ENCODE measurements at places on chromosomes 12 and 14.

- no peak for DNase-seq
These were observed 33.7 kb downstream of the CPM start for GRCh38 chr12:68899251-68899771.

DNA sequence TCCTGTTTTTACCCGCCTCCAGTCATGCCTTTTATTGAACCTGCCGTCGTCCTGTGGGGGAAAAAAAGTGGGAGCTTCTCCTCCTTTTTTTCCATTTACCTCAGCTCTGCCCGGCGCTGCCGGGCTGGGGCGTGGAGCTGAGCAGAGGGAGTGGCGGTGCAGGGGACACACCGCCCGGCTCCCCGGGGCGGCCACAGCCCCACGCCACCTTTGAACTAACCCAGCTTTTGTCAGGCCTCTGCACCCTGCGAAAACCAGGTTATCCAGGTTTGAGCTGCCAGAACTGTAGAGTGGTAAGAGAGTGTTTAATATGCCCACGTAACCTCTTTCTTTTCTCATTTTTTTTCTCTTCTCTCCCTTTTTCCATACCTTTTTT, 161.0 kb upstream of the FKBP4 start:
- DNase-seq, result no peak

- DNase-seq, result no peak
These were observed 43.8 kb downstream of the LRCOL1 start for GRCh38 chr12:132566516-132567131.

GRCh38 chr12:31362759-31363415, 36.9 kb upstream of the SINHCAF start:
- DNase-seq, result no peak

GRCh38 chr12:23217158-23217557, 592.2 kb downstream of the ETNK1 start:
- DNase-seq, result no peak

- no peak for DNase-seq
These were observed 147.2 kb upstream of the DYRK2 start for GRCh38 chr12:67501362-67501761.

DNA sequence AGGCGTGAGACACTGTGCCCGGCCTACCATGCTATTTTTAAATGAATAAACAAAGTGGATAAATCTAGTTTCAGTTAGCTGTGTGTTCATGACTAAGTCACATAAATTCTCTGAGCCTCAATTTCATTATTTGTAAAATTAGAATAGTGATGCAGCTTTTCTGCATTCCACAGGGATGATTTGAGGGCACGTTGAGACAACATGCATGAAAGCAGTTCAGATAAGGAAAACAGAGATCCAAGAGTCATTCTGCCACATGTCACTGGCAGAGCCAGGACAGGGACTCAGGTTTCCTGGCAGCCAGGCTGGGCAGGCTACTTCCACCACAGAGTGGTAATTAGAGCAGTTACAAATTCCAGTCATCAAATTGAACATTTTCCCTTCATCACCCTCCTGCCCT, 2.9 kb upstream of the PPP4R4 start:
- no peak for DNase-seq

GRCh38 chr14:88234442-88234841, 88.6 kb downstream of the KCNK10 start:
- DNase-seq, result no peak

DNA sequence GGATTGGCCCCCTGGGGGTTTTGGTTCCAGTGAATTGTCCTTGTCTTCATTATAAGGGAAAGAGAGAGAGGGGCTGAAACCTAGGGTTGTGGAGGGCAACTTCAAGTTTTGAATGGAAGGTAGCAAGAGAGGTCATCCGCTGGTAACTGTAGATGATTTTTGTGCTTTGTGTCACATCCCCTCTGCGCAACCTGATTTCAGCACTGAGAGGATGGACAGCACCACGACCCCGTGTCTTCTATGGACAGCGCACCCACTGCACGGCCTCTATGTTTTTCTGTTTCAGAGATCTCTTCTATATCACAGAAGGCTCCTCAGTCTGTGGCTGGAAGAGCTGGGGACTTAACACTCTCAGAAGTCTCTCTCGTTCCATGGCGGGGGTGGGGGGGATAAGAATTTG, 127.0 kb upstream of the RPH3A start:
- no peak for DNase-seq

DNA sequence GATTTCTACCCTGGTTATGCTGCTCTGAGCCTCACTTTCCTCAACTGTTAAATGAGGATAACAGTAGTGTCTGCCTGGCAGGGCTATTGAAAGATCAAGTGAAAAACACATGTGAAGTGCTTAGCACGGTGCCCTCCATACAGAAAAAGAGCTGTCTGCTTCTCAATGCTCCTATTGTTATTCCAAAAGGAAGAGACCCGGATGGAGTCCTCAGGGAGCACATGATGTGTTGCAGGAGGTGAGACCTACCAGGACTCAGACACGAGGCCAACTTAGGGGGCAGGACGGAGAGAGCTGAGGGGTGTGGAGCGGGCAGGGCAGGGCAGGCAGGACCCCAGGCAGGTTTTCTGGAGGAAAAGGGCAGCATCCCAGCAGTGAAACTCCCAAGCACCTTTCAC, 8.9 kb downstream of the FAIM2 start:
- DNase-seq, result no peak

GRCh38 chr12:81896771-81897170, 137.6 kb upstream of the PPFIA2 start:
- no peak for DNase-seq

DNA sequence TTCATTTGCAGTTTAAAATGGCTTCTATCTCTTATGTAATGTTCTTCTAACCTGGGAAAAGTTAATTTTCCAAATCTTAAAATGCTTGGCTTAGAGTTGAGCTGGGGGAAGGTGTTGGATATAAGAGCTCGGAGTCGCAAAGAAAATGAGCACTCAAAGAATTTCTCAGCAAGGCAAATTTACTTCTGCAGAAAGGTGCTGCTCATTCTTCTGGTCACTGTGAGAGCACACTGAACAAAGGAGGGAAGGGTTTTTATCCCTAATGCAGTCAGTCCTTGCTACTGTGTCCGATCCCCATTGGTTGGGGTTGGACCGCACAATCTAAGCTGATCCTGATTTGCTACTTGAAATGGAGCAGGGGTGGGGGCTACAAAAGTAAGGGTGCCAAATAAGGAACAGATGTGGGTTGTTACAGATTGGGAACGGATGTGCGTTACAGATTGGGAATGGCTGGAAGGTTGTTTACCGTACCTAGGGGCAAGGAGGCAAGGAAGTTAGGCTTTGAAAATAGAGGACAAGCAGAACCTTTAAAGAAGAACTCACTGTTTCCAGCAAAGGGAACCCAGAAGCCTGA, 19.4 kb downstream of the TXNRD1 start:
- no peak for DNase-seq

DNA sequence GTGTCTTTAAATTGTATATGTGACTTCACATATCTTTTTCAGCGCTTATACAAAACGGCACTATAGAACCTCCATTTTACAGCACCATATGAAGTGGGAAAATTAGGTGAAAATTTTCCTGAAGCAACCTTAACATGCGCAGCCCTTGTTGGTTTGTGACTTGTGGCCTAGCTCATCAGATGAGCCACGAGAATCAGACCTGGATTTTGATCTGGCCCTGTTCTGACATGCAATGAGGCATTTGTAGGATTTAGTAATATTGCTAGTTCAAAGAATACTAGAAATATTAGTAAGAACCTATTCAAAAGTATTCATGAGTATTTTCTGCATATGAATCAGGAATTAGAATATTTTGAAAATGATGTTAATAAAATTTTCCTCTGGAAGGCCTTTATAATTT, 2.9 kb downstream of the CDKN1B start:
- no peak for DNase-seq

DNA sequence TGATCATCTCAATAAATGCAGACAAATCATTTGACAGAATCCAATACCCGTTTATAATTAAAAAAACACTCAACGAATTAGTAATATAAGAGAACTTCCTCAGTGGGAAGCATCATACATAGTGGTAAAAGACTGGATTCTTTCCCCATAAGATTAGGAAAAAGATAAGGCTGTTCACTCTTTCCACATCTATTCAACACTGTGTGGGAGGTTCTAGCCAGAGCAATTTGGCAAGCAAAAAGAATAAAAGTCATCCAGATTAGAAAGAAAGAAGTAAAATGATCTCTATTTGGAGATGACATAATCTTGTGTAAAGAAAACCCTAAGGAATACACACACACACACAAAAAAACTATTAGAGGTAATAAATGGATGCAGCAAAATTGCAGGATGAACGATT, 38.4 kb downstream of the YEATS4 start:
- no peak for DNase-seq

- no peak for DNase-seq
These were observed 80.5 kb downstream of the SAMD4A start for GRCh38 chr14:54647378-54647777.

GRCh38 chr12:39145175-39145999, 240.0 kb upstream of the CPNE8 start:
- no peak for DNase-seq

DNA sequence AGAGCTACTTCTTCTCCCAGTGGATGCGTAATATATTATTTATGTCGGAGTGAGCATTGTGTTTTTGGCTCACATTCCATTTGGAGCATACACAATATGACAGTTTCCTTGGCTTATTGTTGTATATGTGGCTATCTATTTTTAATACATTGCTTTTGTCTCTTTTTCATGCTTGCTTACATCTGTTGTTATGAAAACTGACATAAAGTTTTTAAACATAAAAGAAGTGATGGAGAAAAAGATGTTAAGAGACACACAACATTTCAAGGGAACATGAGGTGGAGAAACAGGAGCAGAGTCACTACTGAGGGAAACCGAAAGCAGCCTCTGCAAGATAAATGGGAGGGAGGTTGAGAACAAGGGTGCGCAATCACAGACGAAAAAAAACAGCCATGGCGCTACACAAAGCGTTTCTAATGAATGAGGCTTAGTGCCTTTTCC, 228.4 kb upstream of the NPAS3 start:
- no peak for DNase-seq

DNA sequence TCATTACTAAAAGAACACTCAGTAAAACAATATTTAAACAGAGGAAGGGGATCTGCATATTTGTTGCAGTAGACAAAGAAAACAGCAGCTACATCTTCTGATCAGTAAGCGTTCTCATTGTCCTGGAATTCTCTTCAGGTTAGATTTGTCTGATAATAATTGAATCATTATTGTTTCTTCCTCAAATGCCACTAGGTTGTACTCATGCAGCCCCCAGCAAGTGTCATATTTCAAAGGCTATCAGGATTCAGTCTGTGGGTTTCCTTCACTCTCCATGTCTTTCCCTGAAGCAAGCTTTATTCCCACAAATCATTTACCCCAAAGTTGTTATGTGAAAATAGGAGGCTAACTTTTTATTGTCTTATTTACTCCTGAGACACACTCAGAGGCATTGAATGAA, 14.7 kb downstream of the PIK3C2G start:
- DNase-seq, result no peak

DNA sequence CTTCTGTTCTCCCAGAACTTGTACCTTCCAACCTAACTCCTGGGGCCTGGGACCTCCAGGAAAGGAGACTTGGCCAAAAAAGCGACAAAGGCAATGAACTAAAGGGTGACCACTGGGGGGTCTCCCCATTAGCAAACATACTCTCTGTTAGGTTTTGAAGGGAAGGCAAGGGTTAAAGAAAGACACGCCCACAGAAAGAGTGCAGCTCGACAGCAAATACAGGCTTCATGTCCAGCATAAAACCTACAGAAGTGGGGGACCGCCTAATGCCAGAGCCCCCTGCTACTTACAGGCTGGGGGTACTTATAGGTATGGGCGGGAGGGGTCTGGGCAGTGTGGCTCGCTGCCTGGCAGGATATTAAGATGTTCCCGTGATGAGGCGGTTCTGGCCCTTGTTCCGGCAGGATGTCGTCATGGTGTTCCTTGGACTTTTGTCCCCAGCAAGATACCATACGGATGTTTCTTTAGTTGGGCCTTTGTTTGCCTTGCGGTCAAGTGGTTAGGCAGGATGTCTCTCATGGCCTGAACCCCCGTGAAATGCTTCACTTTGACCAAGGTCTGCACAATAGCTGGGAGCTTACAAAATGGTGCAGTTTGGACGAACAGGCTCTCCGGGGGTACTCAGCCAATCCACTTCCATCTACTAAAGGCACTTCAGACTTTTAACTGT, 53.4 kb downstream of the PRMT8 start:
- DNase-seq, result no peak

DNA sequence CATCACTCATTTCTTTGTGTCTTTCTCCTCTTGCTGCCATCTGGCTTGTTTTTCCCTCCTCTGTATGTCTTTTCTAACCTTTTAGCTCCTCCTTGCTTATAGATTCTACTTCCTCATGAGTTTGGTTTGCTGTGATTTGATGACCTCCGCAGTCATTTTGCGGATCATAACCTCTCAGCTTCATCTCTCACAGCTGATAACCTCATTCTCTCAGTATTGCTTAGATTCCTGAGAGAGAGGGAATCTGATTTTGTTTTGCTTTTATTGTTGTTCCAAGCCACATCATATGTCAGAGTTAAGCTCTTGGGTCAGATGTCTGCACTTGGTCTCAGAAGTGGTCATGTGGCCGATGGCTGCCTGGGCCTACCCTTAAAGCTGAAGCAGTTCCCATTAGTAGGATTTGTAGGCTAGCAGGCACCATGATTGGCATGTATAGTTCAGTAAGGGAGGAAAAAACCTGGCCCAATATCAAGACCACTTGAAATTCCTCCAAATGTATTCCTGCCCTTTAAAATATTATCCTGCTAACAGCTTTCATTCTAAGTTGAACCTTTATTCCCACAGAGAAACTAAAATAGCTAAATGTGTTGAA, 13.5 kb downstream of the ZNF664 start:
- no peak for DNase-seq

- DNase-seq, result no peak
These were observed 13.0 kb upstream of the KRT83 start for GRCh38 chr12:52334185-52334584.

DNA sequence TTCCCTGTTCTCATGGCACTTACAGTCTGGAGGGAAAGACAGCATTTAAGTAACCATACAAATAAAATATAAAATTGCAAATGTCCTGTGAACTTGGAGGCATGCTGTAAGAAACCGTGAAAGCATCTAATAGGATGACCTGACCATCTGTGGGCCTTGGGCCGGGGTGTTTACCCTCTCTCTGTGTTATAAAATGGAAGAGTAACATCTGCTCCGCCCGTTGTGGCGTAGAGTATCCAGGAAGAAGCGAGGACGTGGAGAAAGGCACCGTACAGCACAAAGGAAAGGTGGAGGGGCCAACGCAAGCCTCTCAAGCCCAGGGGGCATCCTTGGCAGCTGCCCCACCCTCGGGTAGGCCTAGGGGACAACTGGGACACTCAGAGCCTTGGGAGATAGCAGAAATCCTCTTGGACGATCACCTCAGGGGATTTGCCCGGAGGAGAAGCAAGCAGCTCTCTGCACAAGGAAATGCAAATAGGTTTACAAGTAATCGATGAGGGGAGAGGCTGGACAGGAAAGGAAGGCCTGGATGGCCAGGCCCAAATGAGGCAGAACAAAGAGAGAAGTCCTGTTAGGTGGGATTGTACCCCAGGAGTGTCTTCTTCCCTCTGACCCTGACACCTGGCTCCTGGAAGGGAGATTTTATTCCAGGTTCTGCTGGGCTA, 26.2 kb downstream of the VSX2 start:
- DNase-seq, result no peak

Data from stimulated activated naive CD4-positive, alpha-beta T cell (primary cell).